ENCODE measurements at places on chromosomes 11 and 22. TPM values are rescaled to one million over a fixed set of nuclear protein-coding genes. Genes with fewer than 3 reads are reported as not detected.

DNA sequence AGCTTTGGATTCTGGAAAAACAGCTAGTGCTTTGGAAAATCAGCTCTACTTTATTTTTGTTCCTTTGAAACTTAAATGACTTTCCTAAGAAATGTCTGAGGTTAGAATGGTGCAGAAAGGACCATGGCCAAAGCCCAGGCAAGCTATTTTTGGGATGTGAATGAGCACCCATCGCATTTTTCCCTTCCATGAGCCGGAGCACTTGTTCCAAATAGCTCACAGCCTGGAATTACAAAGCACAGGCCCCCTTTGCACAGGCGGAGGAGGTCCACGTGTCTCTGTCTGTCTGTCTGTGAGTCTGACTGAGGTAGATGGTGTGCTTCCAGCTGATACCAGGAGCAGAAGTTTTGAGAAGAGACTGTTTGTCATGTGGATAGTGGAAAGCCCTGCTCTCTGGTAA lies 50.7 kb downstream of the MICAL2 start:
- DNase-seq, result no peak

DNA sequence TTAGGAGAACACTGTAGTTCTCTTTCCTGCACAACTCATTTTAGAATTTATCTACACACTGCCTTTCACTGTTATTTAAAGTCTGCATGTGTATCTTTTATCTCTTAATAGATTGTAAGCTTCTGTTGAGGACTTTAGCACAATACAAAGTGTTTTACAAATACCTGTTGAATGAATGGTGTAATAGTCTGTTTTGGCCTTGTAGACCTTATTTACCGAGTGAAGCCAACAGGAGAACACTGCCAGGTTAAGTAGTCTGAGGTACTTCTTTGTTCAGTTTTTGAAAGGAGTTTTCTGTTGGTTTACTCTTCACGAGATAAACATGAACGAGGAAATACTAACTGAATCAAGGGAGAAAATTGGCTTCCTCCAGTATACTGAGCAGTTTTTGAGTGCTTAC lies 31.0 kb downstream of the SIK2 start:
- DNase-seq, result no peak

GRCh38 chr22:34475886-34476285 lies 555.6 kb upstream of the LARGE1 start:
- DNase-seq, result no peak

DNA sequence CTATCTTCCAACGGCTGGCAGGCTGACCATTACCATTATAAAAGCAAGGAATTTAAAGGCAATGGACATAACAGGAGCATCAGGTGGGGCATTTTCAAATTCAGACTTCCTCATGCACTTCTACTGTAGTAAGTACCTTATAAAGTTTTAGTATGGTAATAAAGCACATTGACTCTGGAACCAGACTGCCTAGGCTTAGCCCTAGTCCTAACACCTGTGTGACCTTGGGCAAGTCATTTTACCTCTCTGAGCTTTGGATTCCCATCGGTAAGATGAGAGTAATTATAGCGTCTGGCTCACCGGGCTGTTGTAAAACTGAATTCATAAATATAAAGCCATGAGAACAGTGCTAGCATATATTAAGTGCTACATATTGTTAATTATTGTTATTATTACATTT lies 69.2 kb upstream of the OLFML1 start:
- no peak for DNase-seq

DNA sequence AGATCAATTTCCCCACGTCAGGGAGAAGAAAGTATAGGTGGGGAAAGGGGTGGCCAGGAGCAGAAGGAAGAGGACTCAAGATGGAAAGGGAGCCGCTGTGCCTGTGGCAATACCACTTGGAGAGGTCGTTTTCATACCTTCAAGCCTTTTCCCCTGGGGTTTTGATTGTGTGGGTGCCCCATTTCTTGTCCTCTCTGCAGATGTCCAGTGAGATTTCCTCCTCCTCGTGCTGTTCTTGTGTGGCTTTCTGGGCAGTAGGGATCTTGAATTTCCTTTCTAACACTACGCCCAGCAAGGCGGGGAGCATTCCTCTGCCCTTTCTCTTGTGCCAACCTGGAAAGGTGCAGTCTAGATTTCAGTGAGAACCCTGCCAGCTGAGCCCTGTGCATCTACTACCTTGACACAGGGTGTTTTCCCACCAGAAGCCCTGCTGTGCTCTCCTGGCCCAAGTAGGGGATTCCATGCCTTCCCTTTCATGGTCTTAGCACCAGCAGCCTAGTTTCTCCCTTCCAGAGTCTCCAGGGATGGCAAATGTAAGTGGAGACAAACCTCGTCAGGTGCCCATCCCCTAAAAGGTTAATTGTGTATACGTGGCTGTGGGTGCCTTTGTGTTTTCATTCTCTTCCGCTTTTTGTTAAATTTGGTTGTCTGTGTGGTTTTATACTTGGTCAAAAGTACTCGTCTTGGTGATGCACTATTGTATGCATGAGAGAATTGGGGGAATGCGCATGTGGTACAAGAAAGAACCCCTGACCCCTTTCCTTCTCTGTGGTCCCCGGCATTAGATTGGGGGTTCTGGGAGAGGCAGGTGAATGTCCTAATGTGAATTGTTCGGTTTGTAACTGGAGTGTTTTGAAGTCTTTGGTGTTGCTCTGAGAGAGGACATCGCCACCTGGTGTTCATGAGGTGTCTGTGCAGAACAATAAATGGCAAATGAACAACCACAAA lies 71.4 kb upstream of the MPEG1 start:
- DNase-seq, result peak; percentile 69

DNA sequence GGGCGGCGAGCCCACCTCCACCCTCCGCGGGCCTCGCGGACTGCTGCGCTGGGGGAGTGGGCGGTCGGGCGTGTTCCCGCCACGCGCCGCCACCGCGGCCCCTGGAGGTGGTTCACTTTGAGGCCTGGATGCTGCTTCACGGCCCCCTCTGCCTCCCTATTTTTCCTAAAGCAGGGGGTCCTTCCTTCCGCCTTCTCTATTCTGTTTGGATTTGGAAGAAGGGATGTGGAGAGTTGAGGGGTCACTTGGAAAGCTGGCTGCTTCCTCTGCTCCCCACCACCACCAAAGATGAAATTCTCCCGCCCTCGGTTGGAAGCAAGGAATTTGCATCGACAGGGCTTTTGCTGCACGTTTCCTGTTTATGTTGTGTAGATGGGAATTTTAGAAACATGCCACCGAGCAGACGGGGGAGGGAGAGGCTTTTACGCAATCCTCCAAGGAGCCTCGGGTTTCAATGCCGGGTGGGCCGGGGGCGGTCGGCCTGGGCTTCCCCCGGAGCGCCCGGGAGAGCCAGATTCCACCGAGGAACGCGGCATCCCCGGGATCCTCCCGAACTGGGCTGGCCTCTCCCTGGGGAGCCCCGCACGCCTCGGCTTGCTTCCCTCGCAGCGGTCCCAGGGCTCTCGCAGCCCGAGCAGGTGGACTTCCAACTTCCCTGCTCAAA lies 403 bp upstream of the SBF2 start:
- no peak for DNase-seq

GRCh38 chr22:37806409-37807333 lies 1.1 kb upstream of the GCAT start:
- peak; percentile 60 for DNase-seq

DNA sequence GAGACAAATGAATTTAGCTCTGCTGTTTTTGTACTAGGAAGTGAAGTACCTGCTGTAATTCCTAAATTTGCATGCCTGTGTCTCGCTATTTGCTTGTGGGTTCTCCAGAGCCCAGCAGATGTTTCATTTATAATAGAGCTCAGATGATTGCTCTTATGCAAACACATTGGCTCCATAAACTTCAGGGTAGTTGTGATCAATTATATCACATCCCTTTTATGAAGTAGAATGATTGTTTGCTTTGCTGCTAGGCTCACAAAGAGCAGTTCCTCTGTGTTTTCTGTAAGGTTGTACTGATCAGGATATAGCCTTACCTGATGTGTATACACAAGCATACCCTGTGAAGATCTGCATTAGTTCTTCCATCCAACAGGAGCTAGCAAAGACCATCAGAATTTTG lies 64.1 kb downstream of the C11orf87 start:
- no peak for DNase-seq

- DNase-seq, result no peak
Observed at GRCh38 chr11:61071208-61071681, 31.0 kb upstream of the CD5 start.

DNA sequence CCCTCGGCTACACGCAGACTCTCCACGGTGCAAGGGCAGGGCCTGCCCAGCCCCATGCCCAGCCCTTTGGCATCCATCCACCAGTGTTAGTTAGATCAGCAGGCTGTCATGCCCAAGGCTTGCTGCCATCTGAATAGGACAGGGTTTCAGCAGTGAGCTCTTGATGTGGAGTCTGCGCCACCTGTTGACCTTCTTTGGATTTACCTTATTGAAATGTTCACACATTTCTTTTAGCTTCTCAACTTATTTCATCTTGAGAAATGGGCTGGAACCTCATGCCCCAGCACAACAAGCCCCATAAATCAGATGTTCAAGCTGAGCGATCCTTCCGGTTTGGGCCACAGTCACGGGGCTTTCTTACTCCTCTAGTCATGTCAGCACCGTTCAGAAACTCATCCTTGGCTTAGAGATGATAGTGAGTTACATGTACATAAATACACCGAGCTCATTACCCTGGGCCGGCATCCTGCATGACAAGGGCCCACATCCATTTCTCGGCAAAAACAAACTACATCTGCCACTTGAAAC lies 61.7 kb downstream of the PARVB start:
- DNase-seq, result no peak

NTM gene
- total RNA-seq, result 4.1 TPM

NXPE4 gene
- total RNA-seq, result not detected

CRACR2B gene
- total RNA-seq, result 41.1 TPM

UPK3A gene
- not detected for total RNA-seq

DDI1 gene
- total RNA-seq, result not detected

ADORA2A gene
- total RNA-seq, result 7.3 TPM

All from upper lobe of left lung (tissue), 6 donors.